ENCODE measurements at places on chromosomes 11 and 22.

- DNase-seq = no peak
Observed at GRCh38 chr11:133547808-133548494, 15.7 kb upstream of the OPCML start.

DNA sequence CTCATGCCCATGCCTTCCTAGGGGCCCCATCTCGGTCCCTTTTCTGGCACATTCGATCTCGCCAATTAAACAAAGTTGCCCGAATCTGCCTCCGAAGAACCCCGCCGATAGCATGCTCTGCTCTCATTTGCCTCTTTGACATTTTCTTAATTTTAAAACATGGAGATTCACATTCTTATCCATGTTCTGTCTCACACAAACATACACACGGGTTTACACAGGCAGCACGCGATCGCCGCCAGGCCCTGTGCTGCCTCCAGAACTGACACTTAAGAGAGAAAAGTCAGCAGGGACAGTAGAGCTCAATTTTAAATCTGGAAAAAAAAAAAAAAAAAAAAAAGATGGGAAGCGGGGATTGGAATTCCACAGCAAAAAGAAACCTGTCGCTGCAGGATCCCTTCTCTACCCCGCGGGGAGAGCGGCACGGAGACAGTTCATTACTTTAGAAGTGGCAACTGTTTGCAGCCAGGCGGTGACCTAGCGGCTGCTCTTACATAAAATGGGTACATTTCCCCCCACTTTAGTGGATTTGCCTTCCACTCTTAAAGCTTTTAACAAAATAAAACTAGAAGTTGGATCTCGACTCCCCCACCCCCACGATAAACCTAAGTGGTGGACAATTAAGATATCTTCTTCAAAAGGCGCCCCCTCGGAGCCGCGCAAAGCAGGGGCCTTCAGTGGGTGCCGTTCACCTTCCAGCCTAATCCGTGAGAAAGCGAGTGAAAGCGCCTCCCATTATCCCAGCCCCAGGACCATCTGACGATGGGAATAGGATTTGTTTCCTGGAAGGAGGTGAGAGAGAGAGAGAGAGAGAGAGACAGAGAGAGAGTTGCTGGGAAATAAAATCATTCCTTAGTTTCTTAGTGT lies 13.7 kb downstream of the PAX6 start:
- DNase-seq = no peak

- no peak for DNase-seq
Observed at GRCh38 chr11:5204787-5205186, 4.3 kb upstream of the OR51V1 start.

GRCh38 chr11:61353131-61354067 lies 8.3 kb downstream of the CYB561A3 start:
- DNase-seq = no peak

DNA sequence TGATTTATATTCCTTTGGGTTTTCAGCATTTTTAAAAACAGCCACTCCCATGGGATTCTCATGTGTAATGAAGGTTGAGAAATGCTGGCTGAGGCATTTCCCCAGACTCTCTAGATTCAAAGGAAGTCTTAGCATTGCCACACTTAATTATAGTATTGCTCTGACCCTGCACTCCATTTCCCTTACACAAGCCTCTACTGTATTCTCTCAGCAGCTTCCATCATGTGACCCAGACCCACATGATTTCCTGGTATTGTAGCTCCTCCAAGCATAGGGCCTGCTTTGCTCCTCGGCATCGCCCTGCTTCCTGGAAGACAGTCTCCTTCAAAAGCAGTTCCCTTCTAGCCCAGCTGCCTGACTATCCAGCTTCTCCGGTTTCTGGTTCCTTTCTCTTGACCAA lies 261.5 kb downstream of the LARGE1 start:
- DNase-seq = no peak

DNA sequence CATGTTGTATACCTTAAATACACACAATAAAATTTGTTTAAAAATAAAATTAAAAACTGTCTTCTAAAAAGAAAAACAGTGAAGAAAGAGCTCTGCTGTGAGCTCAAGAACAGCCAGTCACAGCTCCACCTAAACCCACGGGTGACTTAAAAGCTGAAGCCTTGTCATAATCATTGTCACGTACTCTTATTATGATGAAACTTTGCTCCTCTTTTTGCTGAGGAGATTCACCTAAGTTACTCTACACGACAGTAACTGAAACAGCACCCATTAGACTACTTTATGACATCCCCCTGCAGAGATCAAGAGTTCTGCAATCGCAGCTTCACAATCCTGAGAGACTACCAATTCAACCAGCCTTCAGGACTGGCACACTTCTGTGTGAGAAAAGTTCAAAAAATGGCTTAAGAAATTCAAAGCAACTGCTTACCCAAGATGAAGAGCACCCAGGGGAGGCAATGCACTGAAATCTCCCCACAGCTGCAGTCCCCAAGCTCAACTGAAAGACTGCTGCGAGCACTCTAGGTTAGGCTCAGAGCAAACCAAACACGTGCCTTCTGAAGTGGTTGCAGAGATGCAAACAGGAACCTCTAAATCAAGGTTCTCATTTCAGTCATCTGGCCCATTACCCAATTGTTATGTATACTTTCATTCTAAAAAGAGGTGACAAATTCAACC lies at the start of gene JAML:
JAML (minus strand) TSS at position 501 of the 678 bp plus-strand sequence. CDS start 10,145 bp downstream, outside the sequence.
- DNase-seq = peak; percentile 65

DNA sequence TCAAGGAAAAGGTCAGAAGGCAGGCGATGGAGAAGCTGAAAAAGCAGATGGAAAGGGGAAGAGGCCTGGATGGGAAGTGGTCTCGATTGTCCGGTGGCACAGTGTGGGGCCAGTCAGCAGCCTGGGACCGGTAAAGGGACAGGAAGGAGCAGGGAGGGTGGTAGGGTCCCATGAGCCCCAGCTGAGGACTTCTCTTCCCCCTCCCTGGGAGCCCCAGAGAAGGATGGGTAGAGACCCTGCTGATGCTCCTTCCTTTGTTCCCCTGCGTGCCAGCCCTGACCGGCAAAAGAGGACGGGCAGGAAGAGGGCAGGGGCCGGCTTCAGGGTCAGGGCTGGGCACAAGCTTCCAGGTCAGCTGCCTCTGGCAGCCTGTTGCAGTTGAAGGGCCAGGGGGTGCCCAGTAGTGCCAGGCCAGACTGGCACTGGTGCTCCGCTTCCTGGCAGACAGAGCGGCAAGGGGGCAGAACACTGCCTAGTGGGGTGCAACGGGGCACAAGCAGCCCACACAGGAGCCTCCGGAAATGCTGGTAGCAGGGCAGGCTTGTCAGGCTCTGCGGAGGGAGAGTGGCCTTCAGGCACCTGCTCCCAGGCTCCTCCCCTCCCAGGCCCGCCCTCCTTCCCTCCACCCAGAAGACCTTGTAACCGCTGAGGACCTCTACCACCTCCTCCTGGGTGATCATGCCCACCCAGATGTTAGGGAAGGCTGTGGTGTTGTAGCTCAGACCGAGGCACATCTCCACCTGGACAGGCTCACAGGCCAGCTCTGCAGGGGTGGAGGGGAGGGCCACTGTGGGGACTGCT lies 739 bp upstream of the C1QTNF5 start:
- no peak for DNase-seq

GRCh38 chr11:103378931-103379330 lies 269.7 kb downstream of the DYNC2H1 start:
- DNase-seq = no peak

DNA sequence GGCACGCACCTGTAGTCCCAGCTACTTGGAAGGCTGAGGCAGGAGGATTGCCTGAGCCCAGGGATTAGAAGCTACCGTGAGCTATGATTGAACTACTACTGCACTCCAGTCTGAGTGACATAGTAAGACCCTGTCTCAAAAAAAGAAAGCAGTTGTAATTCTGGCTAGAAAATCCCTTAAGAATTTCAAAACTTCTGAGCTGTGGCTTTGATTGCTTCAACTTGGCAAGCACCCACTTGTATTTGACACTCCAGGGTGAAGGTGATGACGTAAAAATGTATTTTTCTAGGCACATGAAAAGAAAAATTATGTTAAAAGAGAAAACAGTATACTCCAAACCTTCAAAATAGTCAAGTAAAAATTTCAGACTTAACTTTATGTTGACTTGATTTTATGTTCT lies 23.6 kb upstream of the ALKBH3 start:
- no peak for DNase-seq

DNA sequence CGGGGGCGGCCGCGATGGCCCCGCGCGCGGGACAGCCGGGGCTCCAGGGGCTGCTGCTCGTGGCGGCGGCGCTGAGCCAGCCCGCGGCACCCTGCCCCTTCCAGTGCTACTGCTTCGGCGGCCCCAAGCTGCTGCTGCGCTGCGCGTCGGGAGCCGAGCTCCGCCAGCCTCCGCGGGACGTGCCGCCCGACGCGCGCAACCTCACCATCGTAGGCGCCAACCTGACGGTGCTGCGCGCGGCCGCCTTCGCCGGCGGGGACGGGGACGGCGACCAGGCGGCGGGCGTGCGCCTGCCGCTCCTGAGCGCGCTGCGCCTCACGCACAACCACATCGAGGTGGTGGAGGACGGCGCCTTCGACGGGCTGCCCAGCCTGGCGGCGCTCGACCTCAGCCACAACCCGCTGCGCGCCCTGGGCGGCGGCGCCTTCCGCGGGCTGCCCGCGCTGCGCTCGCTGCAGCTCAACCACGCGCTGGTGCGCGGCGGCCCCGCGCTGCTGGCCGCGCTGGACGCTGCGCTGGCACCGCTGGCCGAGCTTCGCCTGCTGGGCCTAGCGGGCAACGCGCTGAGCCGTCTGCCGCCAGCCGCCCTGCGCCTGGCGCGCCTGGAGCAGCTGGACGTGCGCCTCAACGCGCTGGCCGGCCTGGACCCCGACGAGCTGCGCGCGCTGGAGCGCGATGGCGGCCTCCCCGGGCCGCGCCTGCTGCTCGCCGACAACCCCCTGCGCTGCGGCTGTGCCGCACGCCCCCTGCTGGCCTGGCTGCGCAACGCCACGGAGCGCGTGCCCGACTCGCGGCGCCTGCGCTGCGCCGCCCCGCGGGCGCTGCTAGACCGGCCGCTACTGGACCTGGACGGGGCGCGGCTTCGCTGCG lies 697 bp downstream of the TPBGL start:
- peak; percentile 90 for DNase-seq

DNA sequence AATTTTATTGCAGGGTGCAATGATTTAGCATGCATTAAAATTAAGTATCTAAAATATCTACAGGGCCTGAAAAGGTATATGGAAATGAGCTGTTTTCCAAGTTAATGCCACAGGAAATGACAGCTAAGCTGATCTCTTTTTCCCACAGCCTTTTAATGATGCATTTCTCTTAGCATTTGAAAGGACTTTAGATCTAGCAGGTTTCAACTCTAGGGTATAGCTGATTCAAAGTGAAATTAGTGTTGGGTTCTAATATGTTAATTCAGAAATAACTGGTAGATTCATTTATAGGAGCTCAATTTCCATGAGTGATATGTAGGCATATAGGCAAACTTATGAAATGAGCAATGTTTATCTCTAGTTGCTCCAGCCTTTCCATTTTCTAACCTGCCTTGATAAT lies 274.2 kb downstream of the CASP12 start:
- DNase-seq = no peak

- DNase-seq = no peak
Observed at GRCh38 chr11:79331203-79331901, 109.5 kb downstream of the TENM4 start.

DNA sequence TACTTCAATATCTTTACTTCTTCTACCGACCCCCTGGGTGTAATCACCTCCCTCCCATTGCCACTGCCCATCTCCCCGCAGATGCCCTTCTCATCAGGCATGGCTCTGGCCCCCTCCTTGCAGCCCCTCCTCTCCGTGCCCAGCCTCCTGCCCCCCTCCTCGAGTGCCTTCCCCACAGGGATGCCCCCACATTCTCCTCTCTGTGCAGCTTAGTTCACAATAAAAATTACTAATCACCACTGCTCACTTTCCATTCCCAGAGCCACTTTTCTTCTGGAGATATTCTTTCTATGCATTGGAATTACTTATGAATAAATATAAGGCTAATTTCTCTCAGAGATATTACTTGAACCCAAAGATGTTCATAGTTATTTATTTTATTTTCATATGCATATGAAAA lies 22.1 kb downstream of the IFITM10 start:
- no peak for DNase-seq

- no peak for DNase-seq
Observed at GRCh38 chr22:43302531-43303041, 40.6 kb downstream of the SCUBE1 start.

GRCh38 chr11:120336641-120337354 lies 585 bp downstream of the ARHGEF12 start:
- peak; percentile 47 for DNase-seq

DNA sequence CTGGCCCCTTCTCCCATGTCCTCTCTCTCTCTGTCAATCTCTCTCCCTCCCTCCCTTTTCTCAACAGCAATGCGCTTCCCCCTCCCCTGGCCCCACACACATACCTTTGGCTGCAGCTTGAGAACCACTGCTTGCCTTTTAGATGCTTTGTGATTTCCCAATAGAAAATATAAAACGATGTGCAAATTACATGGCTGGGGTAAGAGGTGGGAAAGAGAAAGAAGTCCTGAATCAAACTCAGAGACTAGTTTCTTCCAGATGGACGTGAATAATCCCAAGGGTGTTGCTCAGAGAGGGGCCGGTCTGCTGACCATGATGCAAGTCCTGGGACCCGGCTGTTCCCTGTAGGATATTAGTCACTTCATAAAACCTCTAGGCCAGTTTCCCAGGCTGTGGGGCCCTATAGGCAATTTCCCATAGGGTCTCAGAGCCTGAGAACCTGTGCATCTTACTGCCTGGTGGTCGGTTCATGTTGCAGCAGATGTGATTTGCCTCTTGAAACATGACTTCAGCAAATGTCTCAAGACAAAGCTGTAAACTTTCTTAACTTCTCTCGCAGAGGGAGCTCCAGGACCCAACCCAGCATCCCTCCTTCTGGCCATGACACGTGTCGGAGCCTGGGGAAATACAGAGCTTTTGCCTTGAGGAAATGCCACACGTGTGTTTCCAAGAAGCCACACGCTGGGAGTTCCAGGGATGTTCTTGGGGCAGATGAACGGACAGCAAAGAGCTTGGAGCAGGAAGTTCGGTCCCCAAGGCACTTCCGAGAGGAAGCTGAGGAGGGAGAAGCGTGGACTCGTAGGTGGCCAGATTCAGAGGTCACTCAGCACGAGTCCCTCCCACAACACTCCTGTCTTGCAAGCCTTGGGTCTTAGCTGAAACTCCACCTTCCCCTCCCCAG lies 34.5 kb upstream of the ETS1 start:
- no peak for DNase-seq

GRCh38 chr11:19199048-19199447 lies 2.7 kb downstream of the CSRP3 start:
- no peak for DNase-seq

GRCh38 chr11:31875866-31876560 lies 64.9 kb upstream of the PAX6 start:
- DNase-seq = no peak

- no peak for DNase-seq
Observed at GRCh38 chr11:66691311-66691980, 13.8 kb upstream of the RBM4B start.

- DNase-seq = no peak
Observed at GRCh38 chr11:9855579-9856287, 191.9 kb downstream of the SWAP70 start.
